Aorta (tissue), 5 donors: ENCODE measurements at places on chromosomes 5 and 9. TPM values are rescaled to one million over a fixed set of nuclear protein-coding genes. Genes with fewer than 3 reads are reported as not detected.
A peak's percentile ranks its signal among the peaks of the same experiment; 100 is the strongest.

The MTX3 gene
- total RNA-seq: 11.8 TPM

- H3K36me3 ChIP-seq: no peaks in the 10 kb centered on the region
- H3K4me3 ChIP-seq: no peak overlapping the region
- H3K27me3 ChIP-seq: no peaks in the 10 kb centered on the region
- H3K27ac ChIP-seq: no peak overlapping the region
- H3K4me1 ChIP-seq: no peaks in the 10 kb centered on the region
Measured at GRCh38 chr5:78730300-78731094, 81.9 kb upstream of the LHFPL2 start.

DNA sequence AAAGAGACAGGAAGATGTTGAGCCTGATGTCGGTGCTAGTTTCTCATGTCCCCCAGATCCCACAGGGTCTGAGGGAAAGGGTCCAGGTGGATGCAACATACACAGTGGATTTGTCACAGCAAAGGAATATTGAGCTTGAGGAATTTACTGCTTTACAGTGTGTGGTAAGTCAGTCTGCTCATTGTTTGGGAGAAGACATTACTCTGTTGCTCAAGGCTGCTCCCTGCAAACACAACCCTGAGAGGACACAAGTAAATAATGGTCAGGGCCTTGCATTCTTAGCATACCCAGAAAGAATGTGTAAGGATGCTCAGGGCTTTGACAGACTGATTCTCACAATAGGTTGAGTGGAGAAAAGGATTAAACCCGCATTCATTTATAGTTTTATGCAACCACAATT is 7.3 kb upstream of the MAN2A1 start:
- no peak overlapping the region for H3K27ac ChIP-seq
- no peaks in the 10 kb centered on the region for H3K4me1 ChIP-seq
- no peak for DNase-seq
- H3K36me3 ChIP-seq: no peaks in the 10 kb centered on the region
- no peaks in the 10 kb centered on the region for H3K27me3 ChIP-seq
- no peak overlapping the region for H3K4me3 ChIP-seq

The ALDH7A1 gene
- total RNA-seq: 25.3 TPM

The PCSK1 gene
- 7.7 TPM for total RNA-seq

DNA sequence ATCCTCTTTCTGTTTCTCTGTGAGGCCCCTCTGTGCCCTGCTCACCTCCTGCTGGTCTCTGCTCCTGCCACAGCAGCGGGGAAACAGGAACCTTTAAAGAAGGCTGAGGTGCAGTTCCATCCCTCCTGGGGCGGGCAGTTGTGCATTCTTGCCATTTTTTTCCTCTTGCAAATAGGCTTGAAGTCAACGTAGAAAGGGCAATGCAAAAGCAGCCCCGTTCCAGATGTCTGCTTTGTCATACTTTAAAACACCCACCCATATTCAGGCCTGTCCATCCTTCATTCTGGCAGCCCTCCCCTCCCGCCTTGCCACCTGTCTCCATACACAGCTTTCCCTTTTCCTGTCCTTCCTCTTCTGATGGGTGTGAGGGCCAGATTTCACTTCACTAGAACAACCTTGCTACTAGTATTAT is 65.4 kb upstream of the KLF9 start:
- no peaks in the 10 kb centered on the region for H3K27me3 ChIP-seq
- no peak overlapping the region for H3K4me3 ChIP-seq
- H3K36me3 ChIP-seq: no peaks in the 10 kb centered on the region
- H3K27ac ChIP-seq: peak overlapping the region; percentile 99

GRCh38 chr9:19145881-19146280 is 18.6 kb upstream of the PLIN2 start:
- no peak overlapping the region for H3K27ac ChIP-seq
- no peak for DNase-seq
- no peaks in the 10 kb centered on the region for H3K27me3 ChIP-seq
- H3K4me3 ChIP-seq: no peak overlapping the region

The PCDHGC4 gene
- 6.1 TPM for total RNA-seq

- no peaks in the 10 kb centered on the region for H3K27me3 ChIP-seq
- no peaks in the 10 kb centered on the region for H3K36me3 ChIP-seq
- H3K27ac ChIP-seq: no peak overlapping the region
Measured at GRCh38 chr5:36723912-36724311, 117.5 kb downstream of the SLC1A3 start.

The C5orf52 gene
- not detected for total RNA-seq

DNA sequence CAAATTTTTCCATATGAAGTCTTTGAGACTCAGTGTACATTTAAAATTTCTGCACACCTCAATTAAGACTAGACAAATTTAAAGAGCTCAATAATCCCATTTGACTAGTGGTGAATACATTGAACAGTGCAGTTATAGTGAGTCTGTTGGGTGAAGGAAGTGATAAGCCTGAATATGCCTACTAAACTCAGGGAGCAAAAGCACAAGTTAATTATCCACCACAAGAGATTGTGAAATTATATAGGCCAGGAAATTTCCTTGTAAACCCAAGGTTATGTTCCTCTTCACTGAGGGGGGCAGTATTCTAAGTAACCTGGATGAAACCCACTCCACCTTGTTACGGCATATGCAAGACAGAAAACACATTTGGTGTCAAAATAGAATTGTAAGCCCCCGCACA is 612.9 kb upstream of the DAB2 start:
- H3K4me3 ChIP-seq: no peak overlapping the region
- no peaks in the 10 kb centered on the region for H3K36me3 ChIP-seq
- H3K27me3 ChIP-seq: no peaks in the 10 kb centered on the region
- H3K4me1 ChIP-seq: no peaks in the 10 kb centered on the region
- no peak for DNase-seq
- H3K27ac ChIP-seq: no peak overlapping the region

DNA sequence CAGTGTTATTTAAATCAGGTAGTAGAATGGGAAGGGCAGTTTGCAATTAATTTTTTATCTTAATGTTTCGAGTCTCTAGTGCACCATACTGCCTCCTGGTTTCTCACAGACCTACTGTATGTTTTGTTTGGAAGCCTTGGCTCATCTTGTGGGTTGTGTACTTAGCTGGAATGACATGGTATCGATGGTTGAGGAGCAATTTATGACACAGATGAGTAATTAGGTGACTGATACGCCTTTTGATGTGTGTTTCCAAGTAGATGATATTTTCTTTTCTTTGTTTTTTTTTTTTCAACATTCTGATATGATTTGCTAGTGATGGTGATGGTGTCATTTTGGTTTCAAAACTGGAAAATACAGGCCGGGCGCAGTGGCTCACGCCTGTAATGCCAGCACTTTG is 16.1 kb downstream of the BASP1 start:
- no peaks in the 10 kb centered on the region for H3K27me3 ChIP-seq
- no peak overlapping the region for H3K4me3 ChIP-seq
- no peak overlapping the region for H3K27ac ChIP-seq
- no peaks in the 10 kb centered on the region for H3K36me3 ChIP-seq
